ENCODE measurements at places on chromosomes 11 and 22. TPM values are rescaled to one million over a fixed set of nuclear protein-coding genes. Genes with fewer than 3 reads are reported as not detected.

DNA sequence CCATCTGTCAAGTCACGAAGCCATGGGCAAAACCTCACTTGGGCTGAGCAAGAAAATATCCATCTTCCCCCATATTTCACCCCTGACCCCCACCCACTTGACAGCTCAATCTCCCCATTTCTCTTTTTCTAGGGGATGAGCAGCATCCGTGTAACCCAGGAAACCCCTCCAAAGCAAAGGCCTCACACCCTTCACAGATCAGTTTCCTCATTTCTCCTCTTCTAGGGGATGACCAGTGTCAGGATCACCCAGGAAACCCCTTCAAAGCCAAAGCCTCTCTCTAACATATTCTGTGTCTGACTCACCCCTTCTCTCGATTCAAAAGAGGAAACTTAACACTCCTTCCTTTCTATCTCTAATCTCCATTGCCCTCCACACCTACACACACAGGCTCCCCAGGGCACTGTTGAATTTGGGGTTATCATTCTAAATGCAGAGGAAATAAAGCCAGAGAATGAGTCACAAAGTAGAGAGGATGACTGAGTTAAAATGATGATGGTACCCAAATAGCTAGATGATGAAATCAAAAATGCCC lies 439.7 kb downstream of the BUD13 start:
- no peak for ATAC-seq

- no peak for ATAC-seq
Observed at GRCh38 chr11:70574725-70575347, 176.5 kb downstream of the CTTN start.

GRCh38 chr11:68328374-68329091 lies 16.1 kb downstream of the LRP5 start:
- ATAC-seq: no peak

DNA sequence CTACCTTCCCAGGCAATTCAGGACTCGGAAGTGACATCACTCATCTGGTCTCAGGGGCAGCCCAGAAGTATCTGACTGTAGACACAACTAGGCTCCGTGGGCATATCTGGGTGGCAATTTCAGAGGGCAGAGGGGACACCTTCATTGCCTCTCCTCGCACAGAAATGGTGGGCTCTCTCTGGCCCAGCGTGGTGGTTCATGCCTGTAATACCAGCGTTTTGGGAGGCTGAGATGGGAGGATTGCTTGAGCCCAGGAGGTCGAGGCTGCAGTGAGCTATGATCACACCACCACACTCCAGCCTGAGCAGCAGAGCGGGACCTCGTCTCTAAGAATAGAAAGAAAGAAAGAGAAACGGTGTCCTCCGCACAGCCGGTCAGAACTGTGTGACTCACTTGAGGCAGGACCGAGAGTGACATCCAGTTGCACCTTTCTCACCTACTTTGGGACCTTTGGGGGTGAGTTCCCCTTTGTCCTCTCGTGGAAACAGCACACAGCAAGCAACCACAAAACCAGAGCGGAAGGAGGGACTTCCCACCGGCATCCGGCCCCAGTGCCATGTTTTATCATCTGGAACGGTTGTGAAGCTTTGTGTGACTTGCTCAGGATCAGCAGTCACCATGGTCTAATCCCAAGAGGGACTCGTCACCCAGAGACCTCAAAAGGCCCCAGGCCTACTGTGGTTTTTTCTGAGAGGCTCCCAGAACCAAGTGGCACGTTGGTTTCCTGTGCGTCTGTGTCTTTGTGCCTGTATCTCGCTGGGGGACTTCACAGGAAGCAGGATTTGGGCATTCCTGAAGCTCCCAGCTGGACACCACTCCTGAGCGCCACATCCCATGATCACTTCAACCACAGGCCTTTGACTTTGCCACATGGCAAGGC lies 38.4 kb upstream of the EMID1 start:
- peak; percentile 97 for ATAC-seq

DNA sequence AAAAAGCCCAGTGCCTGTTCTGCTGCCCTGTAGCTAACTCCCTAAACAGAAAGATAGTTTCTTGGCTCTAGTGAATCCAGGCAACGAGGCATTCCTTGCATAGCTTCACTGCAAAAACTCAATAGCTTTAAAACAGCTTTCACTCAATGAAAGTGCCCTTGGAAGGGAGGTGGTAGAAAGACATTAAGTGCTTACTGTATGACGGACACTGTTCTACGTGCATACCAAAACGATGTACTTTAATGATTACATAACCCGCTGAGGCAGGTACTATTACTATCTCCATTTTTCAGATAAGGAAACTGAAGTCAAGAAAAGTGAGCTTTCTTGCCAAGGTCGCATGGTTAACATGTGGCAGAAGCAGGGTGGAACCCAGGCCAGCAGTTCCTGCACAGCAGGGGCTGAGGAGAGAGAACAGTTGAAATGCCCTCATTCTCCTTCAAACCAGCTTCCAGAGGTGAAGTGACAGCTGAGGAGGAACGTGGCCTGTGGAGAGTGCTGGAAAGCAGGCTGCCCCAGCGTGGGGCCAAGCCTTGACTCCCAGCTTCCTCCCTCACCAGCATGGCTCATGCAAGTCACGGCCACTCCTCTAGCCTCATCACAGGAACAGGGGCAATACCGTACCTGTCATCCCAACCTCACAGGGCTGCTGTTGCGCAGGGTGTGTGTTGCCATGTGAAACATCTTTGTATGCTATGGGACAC lies 227.5 kb upstream of the NARS2 start:
- no peak for ATAC-seq

- ATAC-seq: no peak
Observed at GRCh38 chr11:118111019-118111743, 24.4 kb upstream of the SMIM35 start.

ELFN2 gene
- 2.2 TPM for total RNA-seq

- peak; percentile 64 for ATAC-seq
Observed at GRCh38 chr11:34068111-34068510, 16.6 kb downstream of the CAPRIN1 start.

GRCh38 chr11:102168481-102168880 lies 58.2 kb downstream of the YAP1 start:
- no peak for ATAC-seq

DNA sequence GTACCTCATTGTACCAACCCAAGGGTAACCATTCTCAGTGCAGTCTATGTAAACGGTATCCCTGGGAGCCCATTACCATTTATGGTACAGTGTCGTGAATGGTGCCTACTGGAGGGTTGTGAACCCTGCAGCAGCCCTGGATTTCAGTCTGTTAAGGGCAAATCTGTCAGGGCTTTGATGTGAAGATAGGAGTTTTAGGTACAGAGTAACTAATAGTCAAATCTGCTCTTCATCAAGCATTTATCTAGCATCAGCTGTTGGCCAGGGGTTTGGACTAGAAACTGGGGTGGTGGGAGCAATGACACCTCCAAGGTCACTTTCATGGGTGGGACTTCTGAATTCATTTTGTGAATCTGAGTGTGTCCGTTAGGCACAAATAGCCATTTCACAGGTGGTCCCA lies 50.6 kb upstream of the RFPL3 start:
- ATAC-seq: no peak

GRCh38 chr11:113906038-113906437 lies 1.4 kb downstream of the HTR3B start:
- ATAC-seq: no peak

DNA sequence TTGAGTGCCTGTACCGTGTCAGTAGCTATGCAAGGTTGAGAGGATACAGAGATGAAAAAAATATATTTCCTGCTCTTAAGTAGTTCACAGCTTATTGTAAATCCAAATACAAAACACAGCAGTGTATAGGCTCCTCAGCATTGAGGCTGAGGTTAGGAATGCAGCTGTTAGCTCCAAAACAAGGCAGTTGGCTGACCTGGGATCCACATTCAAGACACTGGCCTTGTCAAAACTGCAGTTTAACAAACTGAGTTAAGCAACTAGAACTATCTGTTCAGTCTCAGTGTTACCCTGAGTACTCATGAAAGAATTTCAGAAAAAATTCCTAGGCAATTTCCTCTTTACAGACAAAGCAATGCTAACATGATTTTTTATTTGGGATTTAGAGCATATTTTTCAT lies 42.8 kb downstream of the REXO2 start:
- ATAC-seq: no peak

- no peak for ATAC-seq
Observed at GRCh38 chr11:70434813-70435278, 36.5 kb downstream of the CTTN start.

SPON1 gene
- 0.90 TPM for total RNA-seq

PAAF1 gene
- total RNA-seq: 32.0 TPM

JAML gene
- total RNA-seq: 74.0 TPM

DNA sequence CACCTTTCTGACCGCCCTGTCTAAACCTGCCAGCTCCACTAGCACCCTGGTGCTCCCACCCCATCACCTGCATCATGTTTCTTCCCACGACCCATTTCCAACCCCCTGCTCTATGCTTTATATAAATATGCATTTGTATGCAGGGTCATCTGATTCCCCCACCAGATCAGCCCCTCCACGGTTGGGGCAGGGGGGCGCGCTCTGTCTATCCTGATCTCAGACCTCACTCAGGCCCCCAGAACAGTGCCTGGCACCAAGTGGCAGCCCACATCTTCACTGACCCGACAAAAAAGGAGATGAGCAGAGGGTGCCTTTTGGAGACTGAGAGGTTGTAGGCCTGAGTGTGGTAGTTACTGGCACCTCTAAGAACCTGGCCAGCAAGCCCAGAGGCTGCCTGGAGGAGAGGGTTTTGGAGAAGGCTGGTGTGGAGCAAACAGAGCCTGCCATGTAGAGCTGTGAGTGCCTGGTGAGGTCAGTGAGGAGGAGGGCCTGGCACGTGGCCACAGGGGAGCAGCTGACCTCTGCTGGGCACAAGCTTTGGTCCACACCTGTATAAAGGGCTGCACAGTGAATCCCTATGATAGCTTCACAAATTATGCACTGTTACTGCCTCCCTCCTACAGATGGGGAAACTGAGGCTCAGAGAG lies 86.3 kb upstream of the RTL6 start:
- no peak for ATAC-seq
